ENCODE measurements at places on chromosomes 2 and 18.

GRCh38 chr2:108316033-108316432, 27.3 kb downstream of the SULT1C2 start:
- DNase-seq = no peak

- no peak for DNase-seq
These were observed 142.7 kb downstream of the ADCYAP1 start for GRCh38 chr18:1047406-1047805.

- no peak for DNase-seq
These were observed 55.8 kb downstream of the ID2 start for GRCh38 chr2:8737571-8738175.

- no peak for DNase-seq
These were observed 32.4 kb downstream of the TMEM87B start for GRCh38 chr2:112087346-112088020.

GRCh38 chr2:126482582-126483464, 173.1 kb upstream of the GYPC start:
- no peak for DNase-seq

- DNase-seq = no peak
These were observed 530.3 kb upstream of the FSIP2 start for GRCh38 chr2:185208261-185208660.

DNA sequence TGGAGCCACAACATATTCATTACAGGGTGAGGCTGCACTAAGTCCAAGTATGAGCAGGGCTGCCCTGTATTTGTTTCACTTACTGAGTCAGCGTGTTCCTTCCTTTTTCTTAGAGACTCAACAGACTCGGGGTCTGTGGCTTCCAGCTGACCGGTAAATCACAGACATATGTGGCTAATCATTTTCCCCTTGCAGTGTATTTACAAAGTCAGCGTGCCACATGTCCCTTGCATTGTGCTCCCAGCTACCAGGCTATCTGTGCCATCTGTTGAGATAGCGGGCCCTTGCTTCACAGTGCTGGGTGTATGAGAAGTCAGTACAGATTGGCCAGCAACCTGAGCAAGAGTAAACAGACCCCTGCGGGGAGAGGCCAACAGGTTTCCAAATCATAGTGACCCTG, 254.3 kb downstream of the LRRTM1 start:
- DNase-seq = no peak

DNA sequence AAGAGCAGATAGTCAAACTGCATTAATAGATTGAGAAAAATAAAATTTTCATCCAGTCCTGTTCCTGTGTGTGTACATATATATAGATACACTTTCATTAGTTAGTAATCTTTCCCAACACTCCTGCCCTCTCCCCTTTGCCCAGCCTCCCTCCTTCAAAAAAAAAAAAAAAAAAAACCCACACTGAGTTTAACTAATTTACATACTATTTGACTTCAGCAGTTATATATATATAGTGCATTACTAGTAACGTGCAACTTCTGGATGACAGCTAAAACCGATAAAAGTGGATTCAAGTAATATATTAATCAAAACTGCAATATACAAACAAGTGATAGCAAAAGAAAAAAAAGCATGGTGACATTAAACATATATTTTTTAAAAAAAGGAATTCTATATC, 1.4 kb downstream of the FIGN start:
- no peak for DNase-seq

DNA sequence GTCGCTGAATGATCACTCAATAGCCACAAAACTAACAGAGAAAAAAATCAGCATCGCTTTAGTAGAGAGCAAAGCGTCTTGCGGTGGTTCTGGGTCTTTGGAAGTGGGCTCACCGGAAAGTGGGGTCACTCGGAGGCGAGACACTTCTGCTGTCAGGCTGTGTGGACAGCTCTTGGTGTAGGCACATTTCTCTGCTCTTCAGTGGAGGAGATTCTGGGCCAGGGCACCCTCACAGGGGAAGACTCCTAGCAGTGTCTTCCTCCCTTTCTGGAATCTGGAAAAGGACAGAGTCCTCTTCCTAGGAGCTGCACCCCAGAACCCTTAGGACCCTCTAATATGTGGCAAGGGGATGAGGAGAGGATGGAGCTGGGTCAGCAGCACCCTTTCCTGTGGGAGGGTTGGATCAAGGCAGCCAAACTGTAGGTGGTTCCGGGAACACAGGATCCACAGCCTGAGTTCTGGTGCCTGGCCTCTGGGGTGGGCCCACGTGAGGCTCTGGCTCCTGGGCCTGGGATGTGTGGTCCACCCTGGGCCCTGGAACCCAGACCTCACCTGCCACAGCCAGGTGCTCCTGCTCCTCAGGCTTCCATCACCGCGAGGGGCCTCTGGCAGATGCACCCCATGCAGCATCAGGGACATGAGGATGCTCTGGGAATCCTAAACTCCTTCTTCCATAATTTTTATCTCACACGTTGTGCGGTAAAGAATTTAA, 25.1 kb downstream of the GPR35 start:
- no peak for DNase-seq

- no peak for DNase-seq
These were observed 240.2 kb downstream of the SH3BP4 start for GRCh38 chr2:235191978-235192377.

- no peak for DNase-seq
These were observed 60.0 kb downstream of the IL1R2 start for GRCh38 chr2:102051692-102052277.

- no peak for DNase-seq
These were observed 244.6 kb upstream of the RND3 start for GRCh38 chr2:150732064-150732463.

DNA sequence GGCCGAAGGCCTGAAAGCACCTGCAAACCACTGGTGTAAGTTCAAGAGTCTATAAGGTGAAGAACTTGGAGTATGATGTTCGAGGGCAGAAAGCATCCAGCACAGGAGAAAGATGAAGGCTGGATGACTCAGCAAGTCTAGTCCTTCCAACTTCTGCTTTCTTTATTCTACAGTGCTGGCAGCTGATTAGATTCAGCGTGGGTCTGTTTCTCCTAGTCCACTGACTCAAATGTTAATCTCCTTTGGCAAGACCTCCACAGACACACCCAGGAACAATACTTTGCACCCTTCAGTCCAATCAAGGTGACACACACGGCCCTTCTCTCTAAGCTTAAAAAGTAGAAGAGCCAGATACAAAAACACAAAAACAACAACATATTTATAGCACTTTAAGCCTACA, 43.4 kb downstream of the NMS start:
- DNase-seq = no peak

DNA sequence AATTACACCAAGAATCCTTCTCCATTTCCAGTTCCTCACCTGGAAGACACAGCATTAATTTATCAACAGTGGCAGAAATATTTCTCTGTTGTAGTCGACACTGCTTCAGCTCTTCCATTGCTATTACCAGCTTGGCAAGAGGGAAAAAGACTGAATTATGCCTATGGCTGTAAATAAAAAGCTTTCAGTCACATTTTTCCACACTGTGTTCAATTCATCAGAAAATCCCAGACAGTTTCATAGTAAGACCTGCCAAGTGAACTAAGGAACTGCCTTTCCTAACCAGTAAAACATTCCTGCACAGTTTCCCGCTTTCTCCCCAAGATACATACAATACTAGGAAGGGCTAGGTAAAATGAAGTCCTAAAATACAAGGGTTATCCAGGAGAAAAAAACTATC, 94.7 kb downstream of the EXOC6B start:
- DNase-seq = no peak

DNA sequence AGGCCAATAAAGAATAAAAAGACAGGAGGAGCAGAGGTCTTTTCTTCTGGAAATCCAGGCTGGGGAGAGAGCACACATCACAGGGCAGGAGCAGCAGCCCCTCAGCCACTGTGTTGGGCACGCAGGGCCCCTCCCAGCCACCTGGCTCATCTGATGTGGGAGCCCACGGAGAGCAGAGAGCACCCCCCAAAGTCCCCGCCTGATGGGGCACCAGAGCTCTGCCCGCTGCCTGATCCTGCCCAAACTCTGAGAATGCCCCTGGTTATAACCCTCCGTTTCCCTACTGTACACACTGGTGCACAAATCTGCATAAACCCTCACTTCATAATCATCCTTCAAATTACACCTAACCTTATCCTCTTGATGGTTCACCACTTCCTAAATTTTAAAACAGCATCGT, 111.3 kb downstream of the HDAC4 start:
- peak; percentile 46 for DNase-seq

DNA sequence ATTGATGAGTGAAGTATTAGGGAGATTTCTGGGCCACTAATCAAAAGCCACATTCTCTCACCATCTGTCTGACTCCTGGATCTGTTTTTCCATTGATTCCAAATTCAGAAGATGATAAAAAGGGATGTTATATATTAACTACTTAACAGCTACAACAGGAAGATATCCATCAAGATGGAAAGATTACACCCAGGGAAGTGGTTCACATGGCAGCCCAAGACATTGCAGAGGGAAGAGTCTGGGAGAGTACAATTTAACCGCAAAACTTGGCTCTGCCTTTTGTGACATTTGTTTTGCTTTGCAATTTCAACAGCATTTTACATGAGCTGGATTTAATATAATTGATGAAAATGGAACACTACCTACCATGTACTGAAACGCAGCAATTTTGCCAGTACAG, 22.5 kb upstream of the TCF4 start:
- DNase-seq = no peak

DNA sequence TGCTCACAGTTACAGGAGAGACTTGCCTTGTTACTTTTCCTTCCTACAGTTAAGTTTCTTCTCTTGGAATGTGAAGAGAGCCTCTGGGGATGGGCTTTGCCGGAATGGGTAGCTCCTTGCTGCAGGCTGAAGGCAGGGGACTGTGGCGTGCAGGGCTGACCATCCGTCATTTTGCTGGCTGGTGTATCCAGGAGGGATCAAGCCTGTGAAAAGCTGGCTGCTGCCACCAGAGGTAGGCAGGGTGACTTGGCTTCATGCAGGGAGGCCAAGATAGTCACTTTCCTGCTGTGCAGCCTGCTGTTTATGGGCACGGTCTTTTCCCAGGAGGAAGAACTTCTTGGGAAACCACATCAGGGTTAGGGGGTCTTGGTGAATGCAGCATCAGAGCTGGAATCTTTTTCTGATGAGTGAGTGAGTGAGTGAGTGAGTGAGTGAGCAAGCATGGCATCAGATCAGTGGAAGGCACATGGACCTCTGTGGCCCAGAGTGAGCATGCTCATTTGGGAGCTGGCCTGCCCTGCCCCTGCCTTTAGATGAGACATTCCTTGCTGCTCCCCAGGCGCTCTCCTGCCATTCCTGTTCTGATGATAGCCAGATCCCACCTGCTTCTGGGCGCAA, 33.0 kb downstream of the FHOD3 start:
- no peak for DNase-seq

DNA sequence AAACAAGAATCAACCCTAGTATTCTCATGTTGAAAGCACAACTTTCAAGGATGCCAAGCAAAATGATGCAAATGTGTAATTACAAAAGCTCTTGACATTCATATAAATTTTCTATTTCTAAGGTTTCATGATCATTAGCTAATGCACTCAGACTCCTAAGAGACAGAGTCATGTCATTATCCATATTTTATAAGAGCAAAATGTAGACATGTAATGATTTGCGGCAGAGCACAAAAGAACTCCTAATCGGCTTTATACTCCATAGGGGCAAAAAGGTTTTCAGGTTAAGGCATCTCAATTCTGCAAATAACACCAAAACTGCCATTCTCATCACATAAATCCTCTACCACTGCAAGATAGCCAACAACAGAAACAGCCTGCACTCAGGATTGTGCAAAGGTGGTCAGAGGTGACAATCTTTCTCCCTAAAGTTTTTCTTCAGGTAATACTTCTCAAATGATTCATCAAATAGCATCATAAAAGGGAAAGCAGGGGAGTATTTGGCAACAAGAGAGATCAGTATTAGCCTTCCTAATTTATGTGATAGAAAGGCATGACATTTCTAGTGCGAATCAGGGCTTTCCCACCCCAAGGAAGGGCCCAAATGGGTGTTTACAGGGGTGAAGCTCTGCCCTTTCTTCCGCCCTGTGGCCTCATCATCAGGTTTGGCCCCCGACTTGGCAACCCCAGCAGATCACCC, 64.7 kb downstream of the STK39 start:
- DNase-seq = no peak

- no peak for DNase-seq
These were observed 33.7 kb downstream of the G6PC2 start for GRCh38 chr2:168934826-168935225.

DNA sequence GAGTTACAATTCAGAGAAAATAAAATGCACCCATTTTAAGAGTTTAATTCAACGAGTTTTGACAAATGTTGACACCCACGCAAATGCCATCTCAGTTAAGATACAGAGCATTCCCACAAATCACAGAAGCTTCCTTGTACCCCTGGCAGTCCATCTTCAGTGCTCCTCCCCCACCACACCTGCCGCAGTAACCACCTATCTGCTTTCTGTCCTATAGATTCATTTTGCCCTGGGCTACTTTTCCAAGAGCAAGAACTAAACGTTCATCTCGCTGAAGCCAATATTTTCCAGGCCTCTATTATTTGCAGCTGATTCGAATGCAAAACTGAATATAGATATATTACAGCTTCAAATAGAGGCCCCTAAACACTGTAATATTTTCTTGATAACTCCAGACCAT, 13.4 kb upstream of the HPCAL1 start:
- DNase-seq = no peak

DNA sequence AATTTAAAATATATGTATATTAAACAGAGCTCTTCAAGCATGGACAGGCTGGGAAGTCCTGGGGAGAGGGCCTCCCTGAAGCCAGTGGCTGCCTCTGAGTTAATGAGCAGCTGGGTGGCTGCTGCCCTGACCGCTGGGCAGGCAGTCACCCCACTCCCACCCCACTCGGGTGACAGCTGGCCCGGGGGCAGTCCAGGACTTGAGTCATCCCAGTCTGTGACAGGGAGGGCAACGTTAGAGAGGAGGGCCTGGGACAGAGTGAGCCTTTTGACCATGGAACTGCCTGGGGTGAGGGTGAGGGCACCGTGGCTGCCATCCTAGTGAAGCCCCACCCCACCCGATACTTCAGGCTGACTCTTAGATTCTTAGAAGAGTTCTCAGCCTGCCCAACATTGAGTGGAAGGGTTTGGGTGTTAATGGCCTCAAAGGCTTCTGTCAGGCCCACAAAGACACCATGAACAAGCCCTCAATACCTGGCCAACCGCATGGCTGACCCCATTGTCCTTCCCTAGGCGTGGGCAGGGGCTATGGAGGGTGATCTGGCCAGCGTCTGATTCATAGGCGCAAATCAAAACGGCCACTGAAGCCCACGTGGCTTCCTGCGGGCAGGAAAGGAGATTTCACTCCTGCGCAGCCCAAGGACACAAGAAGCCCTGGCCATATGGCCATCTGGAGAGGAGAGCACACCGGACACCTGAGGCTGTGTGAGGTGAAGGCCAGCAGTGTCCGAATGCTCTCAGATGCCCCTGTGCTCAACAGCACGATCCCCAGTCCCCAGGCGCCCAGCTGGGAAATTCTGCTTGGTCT, 47.5 kb downstream of the MRPS5 start:
- peak; percentile 26 for DNase-seq

Data from CD4-positive, alpha-beta T cell treated with Interleukin-17A for 4 hours (primary cell).